ENCODE measurements at places on chromosomes 4 and X.

DNA sequence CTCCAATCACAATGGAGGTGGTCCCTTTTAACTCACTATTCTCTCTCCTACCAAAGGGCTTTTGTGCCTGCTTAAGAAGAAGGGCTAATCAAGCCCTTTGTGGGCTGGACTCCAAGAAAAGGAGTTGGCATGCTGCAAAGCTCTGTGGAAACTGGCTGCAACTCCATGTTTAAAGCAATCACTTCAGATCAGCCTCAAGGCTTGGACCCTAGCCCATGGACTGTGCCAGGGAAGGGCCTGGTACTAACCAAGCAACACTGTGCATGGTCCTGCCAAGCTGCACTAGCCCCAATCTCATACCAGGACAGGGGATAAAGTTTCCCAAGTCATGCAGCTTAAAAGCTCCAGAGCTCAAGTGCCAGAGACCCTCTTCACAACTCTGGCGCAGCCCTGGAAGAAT is 86.7 kb downstream of the ATP8A1 start:
- DNase-seq = no peak

DNA sequence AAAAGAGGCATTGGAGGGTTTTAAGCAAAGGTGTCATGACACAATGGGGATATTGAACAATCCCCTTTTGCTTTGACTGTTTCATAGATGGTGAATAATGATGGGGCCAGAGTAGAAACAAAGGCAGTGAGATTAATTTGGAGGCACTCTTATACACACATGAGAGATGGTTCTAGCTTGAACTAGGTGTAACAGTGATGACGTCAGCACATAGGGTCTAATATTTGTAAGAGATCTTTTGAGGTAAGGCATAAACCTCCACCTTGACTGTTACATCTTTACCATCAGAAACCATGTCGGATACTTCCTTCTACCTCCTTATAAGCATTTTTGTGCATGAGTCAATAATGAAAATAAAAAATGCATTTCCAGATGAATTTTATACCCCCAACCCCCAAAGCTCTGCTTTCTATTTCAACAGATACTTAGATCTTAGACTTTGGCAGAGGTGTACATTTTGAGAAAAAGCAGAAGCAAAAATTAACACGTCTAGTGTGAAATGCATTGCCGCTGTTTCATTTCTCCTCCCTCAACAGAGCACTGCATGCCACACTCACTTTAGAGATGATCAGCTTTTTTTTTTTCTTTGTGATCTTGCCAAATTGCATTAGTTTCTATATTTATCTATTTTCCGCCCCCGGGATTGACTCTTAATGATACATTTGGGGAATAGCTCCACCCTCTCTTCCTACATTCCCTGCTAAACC is 87.2 kb downstream of the HS3ST1 start:
- no peak for DNase-seq

DNA sequence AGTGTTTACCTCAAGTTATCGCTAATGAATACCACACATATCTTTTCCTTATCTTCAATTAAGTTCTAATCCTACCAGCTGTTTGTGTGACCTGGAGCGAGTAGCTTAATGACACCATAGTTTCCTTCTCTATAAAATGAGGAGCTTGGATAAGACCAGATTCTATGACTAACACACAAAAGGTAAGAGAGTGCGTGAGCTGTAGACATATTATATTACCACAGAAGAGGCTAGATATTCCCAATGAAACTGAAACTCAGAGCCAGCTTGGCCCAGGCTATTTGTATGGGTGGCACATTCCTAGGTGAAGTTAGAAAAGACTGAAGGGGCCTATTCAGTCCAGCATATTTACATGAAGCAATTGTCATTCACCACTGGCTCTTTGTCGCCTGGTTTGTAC is 30.2 kb downstream of the ASB5 start:
- DNase-seq = no peak

DNA sequence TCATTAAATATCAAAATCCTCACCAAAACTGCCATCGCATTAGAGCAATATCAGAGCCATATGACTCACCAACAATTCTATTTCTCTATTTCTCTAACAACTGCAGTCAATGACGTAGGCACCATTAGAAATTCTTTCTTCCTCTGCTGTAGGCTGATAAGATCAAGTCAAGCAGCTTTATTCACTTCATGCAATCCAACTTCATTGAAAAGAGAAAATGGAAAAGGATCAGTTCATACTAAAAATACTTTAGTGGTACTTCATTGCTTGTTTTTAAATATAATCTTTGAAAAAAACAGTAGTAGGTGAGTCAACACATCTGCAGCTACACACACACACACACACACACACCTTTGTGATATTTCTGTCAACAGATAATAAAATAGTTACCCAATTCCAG is 345.3 kb upstream of the TENM3 start:
- peak; percentile 83 for DNase-seq

- DNase-seq = no peak
Observed at GRCh38 chrX:1463581-1463980, 10.9 kb upstream of the ASMTL start.

GRCh38 chrX:38987198-38987651 is 186.0 kb downstream of the MID1IP1 start:
- no peak for DNase-seq

GRCh38 chr4:147064856-147065255 is 119.2 kb upstream of the TTC29 start:
- no peak for DNase-seq

DNA sequence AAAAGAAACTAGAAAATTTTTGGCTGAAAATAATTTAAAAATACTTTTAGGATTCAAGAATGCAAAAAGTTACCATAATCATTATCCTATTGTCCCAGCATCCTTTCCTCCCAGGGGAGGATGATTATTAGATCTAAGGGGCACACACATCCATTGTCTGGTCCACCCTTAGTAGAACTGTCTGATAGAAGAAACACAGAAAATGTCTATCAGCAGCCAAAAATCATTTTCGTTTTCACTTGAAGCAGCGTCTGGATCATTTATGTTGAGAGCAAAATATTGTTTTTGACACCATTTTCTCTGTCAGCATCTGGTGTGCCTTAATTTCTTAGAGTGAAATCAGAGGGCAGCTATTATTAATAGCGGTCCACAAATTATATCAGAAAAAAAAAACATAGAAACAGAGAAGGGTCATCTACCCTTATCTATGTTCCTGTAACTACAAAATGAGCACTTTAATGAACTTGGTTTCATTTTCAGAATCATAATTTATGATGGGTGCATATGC is 446.3 kb downstream of the TRAM1L1 start:
- no peak for DNase-seq

- peak; percentile 16 for DNase-seq
Observed at GRCh38 chr4:89254847-89255246, 52.8 kb downstream of the GPRIN3 start.

DNA sequence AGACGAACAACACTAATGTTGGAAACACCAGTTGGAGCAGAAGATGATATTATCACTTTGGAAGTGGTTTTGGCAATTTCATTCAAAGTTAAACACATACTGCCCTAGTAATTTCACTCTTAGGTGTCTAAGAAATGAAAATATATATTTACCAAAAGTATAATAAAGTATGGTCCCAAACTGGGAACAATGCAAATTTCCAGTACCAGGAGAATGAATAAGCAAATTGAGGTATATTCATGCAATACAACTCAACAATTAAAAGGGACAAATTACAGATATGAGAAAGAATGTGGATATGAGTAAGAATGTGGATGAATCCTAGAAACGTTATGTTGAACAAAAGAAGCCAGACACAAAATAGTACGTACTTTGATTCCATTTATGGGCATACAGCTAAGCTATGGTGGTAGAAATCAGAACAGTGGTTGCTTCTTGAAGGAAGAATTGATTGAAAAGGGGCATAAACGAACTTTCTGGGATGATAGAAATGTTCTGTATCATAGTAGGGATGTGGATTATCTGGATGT is 10.0 kb downstream of the ELMOD2 start:
- DNase-seq = peak; percentile 55

- DNase-seq = no peak
Observed at GRCh38 chr4:174248407-174248806, 35.1 kb downstream of the FBXO8 start.

- peak; percentile 65 for DNase-seq
Observed at GRCh38 chr4:77599378-77599777, 6.2 kb upstream of the CXCL13 start.

- no peak for DNase-seq
Observed at GRCh38 chrX:54695816-54696487, 102.1 kb downstream of the ITIH6 start.

GRCh38 chr4:166318810-166319525 is 445.9 kb downstream of the TLL1 start:
- peak; percentile 88 for DNase-seq

DNA sequence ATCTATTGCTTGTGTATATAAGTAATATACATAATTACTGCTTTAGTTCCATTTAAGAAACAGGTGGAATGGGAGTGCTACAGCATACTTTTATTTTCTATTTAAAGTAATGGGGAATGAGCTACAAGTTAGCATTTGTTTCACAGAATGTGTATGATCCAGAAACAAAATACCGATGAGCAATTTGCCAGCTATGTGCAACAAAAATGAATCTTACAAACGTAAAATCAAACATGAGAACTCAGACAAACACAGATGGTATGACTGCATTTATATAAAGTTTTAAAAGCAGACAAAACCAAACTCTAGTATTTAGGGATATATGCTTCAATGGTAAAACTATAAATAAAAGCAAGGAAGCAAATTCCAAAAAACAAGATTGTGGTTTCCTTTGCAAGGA is 141.7 kb downstream of the PAPSS1 start:
- DNase-seq = no peak

DNA sequence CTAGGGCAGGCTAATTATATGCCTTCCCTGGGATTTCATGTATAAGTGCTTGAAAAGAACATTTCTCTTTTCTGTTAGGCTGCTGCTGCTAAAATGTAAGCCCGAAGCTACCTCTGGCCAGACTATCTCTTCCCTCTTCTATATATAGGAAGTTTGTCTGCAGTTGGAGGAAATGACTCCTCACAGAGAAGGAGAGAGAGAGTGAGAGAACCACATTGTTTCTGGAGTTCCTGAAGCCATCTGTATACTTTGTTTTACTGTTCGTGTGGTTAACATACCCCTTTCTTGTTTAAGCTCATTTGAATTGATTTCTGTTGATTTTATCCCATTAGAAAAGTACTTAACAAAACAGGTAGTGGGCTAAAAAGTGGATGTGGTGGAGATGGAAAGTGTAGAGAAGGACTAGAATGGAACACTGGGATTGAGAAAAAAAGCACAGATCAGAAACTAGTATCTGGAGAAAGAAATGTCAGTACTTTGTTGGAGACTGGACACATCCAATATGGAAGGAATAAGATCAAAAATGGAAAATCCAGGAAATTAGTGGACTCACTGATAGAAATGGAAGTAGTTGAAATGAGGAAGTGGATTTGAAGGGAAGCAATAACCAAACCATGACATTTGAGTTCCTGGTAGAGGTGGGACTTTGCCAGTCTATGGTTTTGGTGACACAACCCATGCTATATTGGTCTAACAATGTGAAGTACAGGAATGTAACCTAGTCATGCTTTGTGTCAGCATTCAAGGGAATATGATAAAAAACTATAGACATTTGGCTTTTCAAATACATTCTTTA is 112.6 kb downstream of the TMA16 start:
- DNase-seq = no peak

DNA sequence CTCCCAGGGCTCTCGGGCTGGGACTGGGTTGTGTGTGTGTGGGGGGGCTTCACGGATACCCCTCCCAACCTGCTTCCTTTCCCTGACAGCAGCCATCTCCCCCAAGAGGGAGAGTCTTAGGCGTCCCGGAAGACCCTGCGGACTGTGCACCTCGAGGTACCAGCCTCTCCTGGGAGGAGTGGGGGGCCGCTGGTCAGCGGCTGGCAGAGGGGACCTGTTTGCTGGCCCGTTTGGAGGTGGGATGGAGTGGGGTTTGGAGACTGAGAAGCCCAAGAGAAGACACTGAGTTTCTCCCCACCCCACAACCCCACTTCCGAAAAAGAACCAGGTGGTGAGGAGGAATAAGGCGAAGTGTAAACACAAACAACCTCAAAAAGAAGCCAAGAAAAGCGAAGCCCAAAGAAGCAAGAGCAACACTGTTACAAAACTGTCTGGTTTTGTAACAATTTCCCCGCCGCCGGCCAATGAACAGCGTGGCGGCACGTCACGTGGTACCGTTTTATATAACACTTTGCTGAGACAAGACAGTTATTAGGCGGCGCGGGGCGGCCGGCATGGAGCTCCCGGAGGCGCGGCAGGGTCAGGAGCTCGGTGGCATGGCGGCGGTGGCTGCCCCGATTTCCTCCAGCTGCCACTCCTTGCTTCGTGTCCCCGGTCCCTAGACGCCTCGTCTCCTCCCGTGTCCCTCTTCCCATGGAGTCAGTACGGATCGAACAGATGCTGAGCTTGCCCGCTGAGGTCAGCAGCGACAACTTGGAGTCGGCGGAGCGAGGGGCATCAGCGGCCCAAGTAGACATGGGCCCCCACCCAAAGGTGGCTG is at the start of gene LONRF3:
LONRF3 (plus strand) TSS at position 531 of the 820 bp plus-strand sequence; CDS start at position 694, 163 bp downstream.
- peak; percentile 31 for DNase-seq

GRCh38 chr4:32102896-32103295 is 1382.7 kb downstream of the PCDH7 start:
- no peak for DNase-seq

DNA sequence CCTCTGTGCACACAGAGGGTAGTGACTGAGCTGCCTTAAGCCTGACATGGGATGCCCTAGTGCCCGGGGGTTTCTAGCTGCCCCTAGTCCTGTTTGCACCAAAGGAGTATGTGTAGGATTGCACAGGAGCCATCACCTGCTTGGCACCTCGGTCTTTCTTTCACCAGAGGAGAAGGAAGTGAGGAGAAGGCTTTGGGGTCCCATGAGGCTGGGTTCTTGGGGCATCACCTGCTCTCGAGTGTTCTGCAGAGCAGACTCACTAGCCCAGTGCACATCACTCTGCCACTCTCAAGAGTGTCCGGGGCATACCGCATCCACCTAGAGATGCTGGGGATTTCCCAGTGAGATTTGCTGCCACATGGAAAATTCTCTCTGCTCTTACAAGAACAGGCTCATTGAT is 40.5 kb upstream of the GPR78 start:
- DNase-seq = no peak

- no peak for DNase-seq
Observed at GRCh38 chr4:26732356-26732755, 128.3 kb upstream of the STIM2 start.

GRCh38 chr4:107837776-107838618 is 13.3 kb downstream of the SGMS2 start:
- DNase-seq = peak; percentile 66

- no peak for DNase-seq
Observed at GRCh38 chrX:112094729-112095128, 12.2 kb upstream of the TRPC5 start.

GRCh38 chr4:86565651-86566050 is 28.5 kb upstream of the PTPN13 start:
- no peak for DNase-seq

GRCh38 chrX:152445926-152446325 is 5.2 kb downstream of the GABRA3 start:
- no peak for DNase-seq

DNA sequence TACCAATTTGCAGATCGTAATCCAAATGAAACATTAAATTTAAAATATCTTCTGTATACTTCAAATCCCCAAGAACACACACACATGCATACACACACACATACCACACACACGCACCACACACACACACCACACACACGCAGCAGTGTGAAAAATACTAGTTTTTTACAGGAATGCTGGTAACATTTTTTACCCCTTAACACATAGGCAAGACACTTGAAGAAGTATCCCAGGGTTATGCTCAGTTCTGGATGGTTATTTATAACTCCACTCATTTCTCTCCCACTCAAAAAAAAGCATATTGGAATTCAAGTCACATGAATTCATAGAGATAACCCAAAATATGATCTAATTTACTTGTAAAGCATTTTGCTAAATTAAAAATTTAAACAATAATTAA is 325.5 kb upstream of the SLC7A11 start:
- peak; percentile 32 for DNase-seq
